Right hindlimb (tissue), 1 donor: ENCODE measurements at places on chromosomes 5 and 9.
A peak's percentile ranks its signal among the peaks of the same experiment; 100 is the strongest.

- no peak for DNase-seq
Measured at GRCh38 chr9:128995791-128996190, 32.3 kb downstream of the SH3GLB2 start.

DNA sequence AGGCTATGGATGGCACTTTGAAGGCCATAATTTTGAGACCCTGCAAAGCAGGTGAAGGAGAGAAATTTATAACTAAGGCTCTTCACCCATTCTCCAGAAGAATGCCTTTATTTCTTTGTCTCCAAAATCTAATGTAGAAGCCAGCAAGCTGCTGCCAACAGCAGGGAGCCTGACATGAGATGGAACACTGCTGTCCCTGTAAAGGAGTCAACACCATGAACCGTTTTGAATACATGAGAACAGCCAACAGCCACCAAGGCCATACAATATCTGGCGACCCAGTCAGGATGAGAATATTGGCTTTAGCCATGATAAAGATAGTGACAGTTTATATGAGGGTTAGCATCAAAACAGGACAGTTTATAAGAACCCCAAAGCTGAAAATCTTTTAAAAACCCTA lies 121.2 kb upstream of the LIFR start:
- DNase-seq, result no peak

- no peak for DNase-seq
Measured at GRCh38 chr5:24735284-24735683, 90.5 kb upstream of the CDH10 start.

DNA sequence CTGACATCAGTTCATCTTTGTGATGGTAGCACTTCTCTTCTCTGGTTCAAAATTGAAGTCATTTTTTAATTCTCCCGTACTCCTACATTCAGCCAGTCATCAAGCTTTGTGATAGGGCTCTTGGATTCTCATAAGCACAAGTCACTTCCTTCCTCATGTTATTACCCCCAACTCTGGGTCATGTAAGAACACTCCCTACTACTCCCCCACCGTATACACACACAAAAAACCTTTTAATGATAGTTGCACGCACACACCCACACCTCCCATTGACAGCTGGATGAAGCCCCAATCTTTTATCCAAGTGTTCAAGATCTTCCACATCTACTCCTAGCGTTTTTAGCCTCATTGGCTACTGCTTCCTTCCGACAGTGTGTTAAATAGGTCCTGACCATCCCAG lies 16.8 kb downstream of the KDM3B start:
- DNase-seq, result no peak

- no peak for DNase-seq
Measured at GRCh38 chr9:126429190-126429589, 102.6 kb downstream of the MVB12B start.

DNA sequence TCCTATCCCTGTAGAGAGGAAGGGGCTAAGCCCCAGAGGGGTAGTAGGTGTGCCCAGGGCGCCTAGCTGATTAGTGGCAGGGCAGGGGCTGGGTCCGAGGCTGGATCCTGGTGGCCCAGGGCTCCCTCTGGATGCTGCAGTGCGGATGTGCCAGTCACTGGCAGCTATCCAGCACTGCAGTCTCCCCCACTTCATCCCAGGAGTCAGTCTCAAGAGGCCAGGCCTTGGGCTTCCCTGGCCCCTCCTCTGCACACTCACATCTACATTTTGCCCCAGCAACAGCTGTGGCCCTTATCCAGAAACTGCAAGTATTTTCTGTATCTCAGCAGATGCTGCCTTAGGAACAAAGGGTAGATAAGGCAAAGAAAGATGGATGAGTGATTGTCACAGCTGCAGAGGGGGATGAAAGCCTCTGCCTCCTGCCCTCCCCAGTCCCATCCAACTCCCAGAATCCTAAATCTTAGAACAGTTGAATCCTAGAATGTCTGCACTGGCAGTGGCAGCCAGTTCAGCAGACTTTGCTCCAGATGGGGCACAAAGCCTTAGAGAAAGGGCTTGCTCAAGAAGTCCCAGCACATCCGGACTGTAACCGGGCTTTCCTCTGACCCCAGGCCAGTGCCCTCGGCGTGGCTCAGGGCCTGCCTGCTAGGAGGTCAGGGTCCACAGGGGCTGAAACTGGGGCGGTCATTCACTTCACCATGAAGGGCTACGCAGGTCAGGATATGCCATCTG lies 1.6 kb downstream of the ANXA6 start:
- peak; percentile 74 for DNase-seq

GRCh38 chr9:107717529-107718314 lies 228.2 kb upstream of the KLF4 start:
- DNase-seq, result no peak

DNA sequence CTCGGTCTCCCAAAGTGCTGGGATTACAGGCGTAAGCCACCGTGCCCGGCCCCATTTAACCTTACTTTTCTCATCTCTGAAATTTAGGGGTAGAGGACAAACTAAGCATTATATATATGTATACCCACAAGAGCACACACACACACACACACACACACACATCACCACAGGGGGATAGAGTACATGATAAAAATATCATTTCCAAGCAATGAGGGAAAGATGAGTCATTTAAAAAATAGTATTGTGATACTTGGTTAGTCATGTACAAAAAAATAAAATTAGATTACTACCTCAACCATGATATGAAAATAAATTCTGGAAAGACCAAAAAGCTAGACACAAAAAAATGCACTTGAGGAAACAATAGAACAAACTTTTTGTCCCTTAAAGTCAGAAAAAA lies 67.2 kb downstream of the CDH18 start:
- no peak for DNase-seq

GRCh38 chr5:173798127-173798810 lies 89.9 kb upstream of the CPEB4 start:
- DNase-seq, result no peak
